Suppressor macrophage treated with lipopolysaccharide for 1 hour (primary cell): ENCODE measurements at places on chromosomes 7 and 10.

DNA sequence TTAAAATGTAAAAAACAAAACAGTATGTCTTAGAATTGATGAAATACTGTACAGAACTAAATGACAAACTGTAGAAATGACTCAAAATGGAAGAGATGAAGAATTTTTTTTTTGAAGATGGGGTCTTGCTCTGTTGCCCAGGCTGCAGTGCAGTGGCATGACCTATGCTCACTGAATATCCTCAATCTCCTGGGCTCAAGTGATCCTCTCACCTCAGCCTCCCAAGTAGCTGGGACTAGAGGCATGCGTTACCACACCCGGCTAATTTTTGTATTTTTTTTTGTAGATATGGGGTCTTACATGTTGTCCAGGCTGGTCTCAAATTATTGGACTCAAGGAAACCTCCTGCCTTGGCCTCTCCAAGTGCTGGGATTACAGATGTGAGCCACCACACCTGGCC lies 36.5 kb downstream of the ATAD1 start:
- no peak for DNase-seq

- DNase-seq = no peak
These were observed 35.4 kb downstream of the CPED1 start for GRCh38 chr7:121023683-121024511.

- DNase-seq = no peak
These were observed 136.9 kb downstream of the KCNMA1 start for GRCh38 chr10:77500754-77501151.

- no peak for DNase-seq
These were observed 30.1 kb downstream of the LRRC17 start for GRCh38 chr7:102942868-102943267.

DNA sequence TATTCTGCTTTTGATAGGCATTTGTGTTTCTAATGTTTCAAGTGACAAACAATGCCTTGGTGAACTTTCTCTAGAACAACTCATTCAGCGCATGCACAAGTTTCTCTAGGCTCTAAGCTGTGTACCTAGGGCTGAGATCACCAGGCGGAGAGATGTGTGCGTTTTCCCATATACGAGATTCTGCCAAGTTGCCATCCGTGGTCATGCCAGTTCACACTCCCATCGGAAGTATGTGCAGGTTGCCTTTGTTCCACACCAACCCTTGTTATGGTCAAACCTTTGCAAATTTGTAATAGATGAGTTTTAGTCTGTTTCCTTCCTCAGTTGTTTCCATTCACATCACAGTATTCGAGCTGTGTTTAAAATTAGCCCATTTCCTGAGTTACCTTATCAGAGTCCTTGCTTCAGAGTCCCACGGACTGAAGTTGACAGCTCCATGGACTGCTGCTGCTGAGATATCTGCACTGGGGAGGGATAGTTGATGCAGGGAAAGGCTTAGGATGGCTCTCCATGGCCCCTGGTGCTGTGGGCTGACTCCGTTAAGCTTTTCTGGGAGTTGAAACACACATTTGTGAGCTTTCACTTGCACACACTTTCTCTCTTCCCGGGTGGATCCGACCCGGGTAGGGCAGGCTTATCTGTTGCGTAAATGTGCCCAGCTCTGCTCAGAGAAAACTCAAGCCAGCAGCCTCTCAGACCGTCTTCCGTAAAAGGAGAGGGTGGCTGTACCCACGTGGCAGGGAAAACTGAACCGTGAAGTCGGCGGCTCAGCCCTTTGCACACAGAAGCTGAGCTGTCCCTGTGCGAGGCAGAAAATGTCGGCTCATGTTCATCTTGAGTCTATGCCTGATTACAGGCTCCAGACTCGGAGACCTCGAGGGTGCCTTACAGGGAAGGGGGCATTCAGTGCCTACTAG lies 49.4 kb downstream of the HK1 start:
- peak; percentile 78 for DNase-seq

GRCh38 chr10:58781873-58782488 lies 269.3 kb downstream of the BICC1 start:
- DNase-seq = peak; percentile 56

- DNase-seq = no peak
These were observed 333.1 kb downstream of the TNS3 start for GRCh38 chr7:47248797-47249196.

GRCh38 chr10:71302874-71303568 lies 16.0 kb upstream of the SLC29A3 start:
- peak; percentile 72 for DNase-seq

- no peak for DNase-seq
These were observed 33.8 kb upstream of the SMKR1 start for GRCh38 chr7:129468547-129468946.

GRCh38 chr10:56139405-56139804 lies 221.7 kb downstream of the ZWINT start:
- no peak for DNase-seq

GRCh38 chr7:400901-401485 lies 111.0 kb downstream of the FOXL3 start:
- no peak for DNase-seq

- DNase-seq = no peak
These were observed 303.4 kb downstream of the RPS24 start for GRCh38 chr10:78337016-78337415.

DNA sequence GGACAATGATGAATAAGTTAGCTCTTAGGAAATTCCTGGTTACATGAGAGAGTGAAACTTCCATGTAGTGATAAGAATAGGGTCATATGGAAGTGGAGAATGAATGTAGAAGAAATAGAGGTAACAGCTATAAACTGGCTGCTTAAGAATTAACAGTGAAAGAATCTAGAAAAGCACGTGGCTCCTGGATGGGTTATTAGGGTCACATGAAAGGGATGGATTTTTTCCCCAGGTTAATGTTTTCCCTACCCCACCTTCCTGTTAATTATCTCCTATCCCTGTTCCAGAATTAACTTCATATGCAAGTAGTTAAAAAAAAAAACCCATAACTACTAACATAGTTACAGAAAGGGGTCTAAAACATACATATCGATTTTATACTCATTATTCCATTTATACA lies 58.0 kb downstream of the ANKIB1 start:
- no peak for DNase-seq

GRCh38 chr7:50140688-50141087 lies 47.6 kb upstream of the ZPBP start:
- no peak for DNase-seq

- DNase-seq = no peak
These were observed 23.3 kb downstream of the ANKRD22 start for GRCh38 chr10:88828310-88828709.

GRCh38 chr7:99210265-99210970 lies 2.5 kb upstream of the KPNA7 start:
- DNase-seq = peak; percentile 36

GRCh38 chr7:47635091-47636080 lies 53.5 kb upstream of the TNS3 start:
- DNase-seq = no peak

DNA sequence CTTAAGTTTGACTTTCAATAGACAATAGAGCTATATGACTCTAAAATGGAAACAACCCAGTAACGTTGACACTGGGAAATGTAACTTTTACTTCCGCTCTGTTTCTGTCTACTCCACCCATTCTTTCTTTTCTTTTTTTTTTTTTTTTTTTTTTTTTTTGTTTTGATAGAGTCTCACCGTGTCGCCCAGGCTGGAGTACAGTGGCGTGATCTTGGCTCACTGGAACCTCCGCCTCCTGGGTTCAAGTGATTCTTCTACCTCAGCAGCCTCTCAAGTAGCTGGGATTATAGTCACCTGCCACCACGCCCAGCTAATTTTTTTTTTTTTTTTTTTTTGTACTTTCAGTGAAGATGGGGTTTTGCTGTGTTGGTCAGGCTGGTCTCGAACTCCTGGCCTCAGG lies 13.9 kb downstream of the PRSS2 start:
- DNase-seq = no peak

GRCh38 chr10:120184547-120185337 lies 272.3 kb upstream of the PLPP4 start:
- DNase-seq = no peak

- no peak for DNase-seq
These were observed 574.6 kb upstream of the GALNT17 start for GRCh38 chr7:70557338-70557737.

DNA sequence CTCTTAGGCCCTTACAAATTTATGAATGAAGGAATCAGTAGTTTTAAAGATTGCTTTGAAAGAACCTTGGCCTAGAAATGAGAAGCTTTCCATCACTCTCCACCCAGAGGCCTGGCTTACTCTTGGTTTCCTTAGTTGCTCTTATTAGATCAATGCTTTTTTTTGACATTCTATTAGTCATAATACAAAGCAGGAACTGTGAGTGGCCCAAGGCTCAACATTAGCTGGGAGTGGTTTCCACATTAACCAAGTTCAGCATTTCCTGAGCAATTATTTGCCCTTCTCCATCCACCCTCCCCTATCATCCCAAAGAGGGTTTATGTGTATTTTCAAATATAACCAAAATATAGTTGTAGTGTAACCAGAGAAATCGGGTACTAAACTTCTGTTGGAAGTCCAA lies 103.4 kb upstream of the FAM204A start:
- DNase-seq = peak; percentile 15

GRCh38 chr10:8296090-8296733 lies 241.7 kb downstream of the GATA3 start:
- no peak for DNase-seq

- DNase-seq = no peak
These were observed 31.4 kb upstream of the DLX6 start for GRCh38 chr7:96973986-96974385.

- DNase-seq = peak; percentile 53
These were observed 776 bp downstream of the PEX1 start for GRCh38 chr7:92527300-92528187.

GRCh38 chr10:86662186-86663045 lies 5.9 kb upstream of the LDB3 start:
- no peak for DNase-seq

- peak; percentile 43 for DNase-seq
These were observed 11.9 kb downstream of the RGR start for GRCh38 chr10:84256510-84257342.

DNA sequence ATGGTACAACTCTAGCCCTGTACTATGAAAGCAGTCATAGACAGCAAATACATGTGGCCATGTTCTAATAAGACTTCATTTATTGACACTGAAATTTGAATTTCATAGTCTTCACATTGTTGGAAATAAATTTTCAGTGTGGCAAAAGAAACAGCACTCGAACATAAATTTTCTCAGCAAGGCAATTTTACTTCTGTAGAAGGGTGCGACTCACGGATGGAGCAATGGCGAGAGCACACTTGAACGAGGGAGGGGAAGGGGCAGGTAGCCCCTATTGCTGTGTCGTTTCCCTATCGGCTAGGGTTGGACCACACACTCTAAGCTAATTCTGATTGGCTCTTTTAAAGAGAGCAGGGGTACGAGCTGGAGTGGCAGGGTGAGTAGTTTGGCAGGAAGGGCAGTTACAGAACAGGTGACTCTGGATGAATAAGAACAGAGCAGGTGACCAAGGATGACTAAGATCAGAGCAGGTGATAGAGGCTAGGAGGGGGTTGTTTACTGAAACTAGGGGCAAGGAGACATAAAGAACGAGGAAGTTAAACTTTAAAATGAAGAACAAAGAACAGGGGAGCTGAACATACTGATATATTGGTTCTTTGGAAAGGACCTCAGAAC lies 52.0 kb downstream of the LRRC4 start:
- no peak for DNase-seq

GRCh38 chr10:73862011-73862410 lies 12.3 kb downstream of the CAMK2G start:
- DNase-seq = peak; percentile 47

DNA sequence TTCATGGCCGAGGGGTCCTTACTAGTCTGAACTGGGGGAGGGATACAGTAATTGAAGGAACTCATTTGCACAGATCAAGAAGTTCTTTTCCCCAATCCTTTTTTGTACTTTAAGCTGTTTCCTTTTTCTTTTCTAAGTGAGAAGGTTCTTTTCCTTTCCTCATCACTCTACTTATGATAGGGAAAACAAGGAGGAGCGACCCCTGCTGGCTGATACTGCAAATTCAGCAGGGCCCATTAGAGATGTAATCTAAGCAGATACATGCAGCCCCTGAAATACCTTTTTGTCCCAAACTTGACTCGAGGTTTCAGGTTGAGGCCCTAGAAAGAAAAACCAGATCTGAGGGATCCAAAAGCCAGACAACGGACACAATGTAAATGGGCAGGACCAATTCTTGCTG lies 305.5 kb downstream of the DNAJB9 start:
- peak; percentile 0 for DNase-seq

DNA sequence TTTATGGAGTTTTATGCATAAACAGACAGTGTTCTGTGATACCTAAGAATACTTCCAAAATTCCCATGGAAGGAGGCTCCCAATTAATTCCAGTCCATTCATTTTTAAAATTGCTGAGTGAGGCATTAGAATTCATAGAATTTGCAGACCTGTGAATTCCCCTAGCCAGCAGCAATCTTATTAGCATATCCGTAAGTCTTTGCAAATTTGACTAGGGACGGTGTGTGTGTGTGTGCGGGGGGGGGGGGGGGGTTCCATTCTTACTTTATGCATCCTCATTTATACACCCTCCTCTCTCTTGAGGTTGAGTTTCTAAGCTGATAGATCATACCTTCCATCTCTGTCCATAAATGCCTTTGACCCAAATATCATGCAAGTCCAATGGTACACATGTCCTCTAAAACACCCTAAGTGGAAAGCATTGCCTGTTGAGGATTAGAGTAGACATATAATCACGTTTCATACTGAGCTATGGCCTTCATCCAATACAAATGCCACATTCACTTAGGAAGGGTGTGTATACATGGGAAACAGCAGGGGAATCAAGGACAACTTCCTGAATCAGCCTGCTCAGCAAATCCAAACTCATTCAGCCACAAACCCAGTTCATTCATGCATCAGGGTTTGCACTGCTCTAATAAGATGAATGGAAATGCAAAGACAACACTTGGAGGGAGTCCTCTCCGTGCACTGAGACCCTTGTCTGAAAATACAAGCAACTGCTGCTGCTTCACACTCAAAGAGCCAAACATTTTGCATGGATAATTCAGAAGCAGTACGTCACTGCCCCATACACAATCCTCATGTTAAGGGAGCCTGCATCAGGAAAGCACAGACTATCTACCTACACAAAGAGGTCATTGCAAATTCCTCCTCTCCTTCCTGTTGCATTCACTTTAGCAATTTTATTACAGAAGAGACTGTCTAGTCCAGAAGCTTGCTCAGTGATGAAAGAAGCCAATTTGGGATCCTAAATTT lies 350.8 kb downstream of the KCNMA1 start:
- no peak for DNase-seq

DNA sequence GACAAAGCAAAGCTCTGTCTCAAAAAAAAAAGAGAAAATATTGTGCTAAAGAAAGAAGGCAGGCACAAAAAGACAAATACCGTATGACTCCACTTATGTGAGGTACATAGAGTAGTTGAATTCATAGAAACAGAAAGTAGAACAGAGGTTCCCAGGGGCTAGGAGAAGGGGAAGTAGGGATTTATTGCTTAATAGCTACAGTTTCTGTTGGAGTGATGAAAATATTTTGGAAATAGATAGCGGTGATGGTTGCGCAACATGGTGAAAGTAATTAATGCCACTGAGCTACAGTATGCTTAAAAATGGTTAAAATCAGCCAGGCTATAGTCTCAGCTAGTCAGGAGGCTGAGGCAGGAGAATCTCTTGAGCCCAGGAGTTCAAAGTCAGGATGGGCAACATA lies 18.5 kb upstream of the NPFFR1 start:
- DNase-seq = peak; percentile 92

- DNase-seq = no peak
These were observed 29.1 kb upstream of the TRUB1 start for GRCh38 chr10:114908896-114909295.

- DNase-seq = no peak
These were observed 55.0 kb downstream of the MINDY4 start for GRCh38 chr7:30826181-30826580.
